Urothelium cell line (cell line): ENCODE measurements at places on chromosomes 7 and 10.

DNA sequence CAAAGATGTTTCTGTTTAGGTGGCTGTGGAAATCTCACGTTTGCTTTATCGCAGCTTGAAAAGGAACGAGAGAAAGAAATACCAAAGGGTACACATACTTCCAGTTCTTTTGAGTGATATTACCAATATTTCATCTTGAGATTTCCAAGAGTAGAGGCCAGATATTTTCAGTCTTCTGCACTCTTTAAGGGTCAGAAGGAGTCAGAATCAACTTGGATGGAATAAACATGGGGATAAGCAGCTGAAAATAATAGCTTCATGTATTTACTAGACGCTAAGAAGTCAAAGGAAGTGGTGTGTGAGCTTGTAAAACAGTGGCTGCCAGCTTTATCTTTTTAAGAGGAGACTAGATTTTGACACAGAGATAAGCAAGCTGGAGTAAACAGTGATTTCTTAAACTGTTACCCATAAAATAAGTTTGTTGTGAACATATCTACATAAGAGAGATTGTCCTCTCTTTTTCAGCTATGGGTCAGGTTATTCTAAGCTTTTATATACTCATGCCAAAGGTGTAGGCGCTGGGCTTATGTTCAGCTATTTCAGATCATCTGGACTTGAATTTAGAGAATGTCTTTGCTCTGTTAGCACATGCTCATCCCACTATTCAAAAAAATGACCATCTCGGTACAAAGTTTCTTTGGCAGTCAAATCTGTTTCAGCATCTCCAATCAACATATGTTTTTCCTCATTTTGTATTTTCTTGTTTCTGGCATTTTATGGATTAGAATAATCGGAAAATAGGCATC lies 170.8 kb upstream of the TCF7L2 start:
- DNase-seq: no peak

DNA sequence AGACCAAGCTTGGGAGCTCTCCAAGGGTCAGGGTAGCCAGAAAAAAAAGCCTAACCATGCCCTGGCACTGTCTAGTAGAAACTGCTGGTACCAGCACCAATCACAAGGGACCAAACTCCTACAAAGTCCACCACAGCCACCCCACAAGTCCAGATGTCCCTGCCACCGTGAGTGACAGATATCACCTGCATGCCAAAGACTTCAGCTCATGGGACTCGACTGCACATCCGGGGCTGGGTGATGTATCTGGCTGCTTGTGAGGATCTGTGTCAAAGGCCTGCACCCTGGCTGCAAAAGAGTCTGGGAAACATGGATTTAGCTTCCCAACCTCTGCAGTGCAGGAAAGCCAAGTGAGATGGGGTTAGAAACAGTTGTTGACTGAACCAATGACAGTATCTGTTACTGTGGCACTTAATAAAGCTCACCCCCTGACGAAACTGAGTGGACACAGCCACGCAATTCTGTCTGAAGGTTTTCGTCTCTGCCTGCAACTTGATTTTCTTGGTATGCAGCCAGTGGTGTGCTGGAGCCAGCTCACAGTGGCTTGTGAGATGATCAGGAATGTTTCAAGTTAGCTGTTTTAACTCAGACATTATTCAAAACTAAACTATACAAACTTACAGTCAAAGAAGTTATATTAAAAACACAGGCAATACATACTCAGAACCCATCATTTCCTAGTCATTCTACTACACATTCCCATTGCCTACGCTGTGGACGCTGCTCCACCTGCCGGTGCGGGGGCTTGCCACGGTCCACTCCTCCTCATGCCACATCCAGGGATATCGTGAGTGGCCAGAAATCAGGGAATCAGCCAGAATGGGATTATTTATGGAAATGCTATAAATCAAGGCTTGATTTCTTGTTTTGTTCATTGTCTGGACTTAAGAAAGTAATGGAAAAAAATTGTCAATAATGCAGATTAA lies 9.2 kb downstream of the ZNF488 start:
- no peak for DNase-seq

DNA sequence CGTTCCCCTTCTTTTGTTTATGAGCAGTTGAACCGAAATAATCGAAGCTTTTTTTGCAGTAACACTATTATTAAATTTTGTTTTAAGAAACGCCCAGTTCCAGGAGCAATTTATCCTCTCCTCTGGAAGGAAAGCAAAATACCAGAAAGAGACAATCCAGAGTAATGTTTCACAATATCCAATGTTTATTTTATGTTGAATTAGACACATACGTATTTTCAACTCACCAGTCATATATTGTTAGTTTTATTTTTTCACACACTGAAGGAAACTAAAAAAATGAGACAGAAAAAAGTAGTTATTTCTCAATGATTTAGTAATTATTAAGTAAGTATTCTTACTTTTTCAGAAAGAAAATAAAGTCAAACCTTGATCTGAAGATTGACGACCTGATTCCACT lies 85.1 kb downstream of the MYOF start:
- DNase-seq: no peak

- DNase-seq: no peak
Measured at GRCh38 chr7:130486114-130486953, 5.6 kb upstream of the MEST start.

- no peak for DNase-seq
Measured at GRCh38 chr10:78259391-78259790, 225.7 kb downstream of the RPS24 start.

GRCh38 chr7:6271060-6271658 lies 1.3 kb downstream of the CYTH3 start:
- DNase-seq: peak; percentile 85

GRCh38 chr7:79692015-79692414 lies 238.5 kb upstream of the MAGI2 start:
- DNase-seq: peak; percentile 49
